ENCODE measurements at places on chromosomes 11 and 22.

DNA sequence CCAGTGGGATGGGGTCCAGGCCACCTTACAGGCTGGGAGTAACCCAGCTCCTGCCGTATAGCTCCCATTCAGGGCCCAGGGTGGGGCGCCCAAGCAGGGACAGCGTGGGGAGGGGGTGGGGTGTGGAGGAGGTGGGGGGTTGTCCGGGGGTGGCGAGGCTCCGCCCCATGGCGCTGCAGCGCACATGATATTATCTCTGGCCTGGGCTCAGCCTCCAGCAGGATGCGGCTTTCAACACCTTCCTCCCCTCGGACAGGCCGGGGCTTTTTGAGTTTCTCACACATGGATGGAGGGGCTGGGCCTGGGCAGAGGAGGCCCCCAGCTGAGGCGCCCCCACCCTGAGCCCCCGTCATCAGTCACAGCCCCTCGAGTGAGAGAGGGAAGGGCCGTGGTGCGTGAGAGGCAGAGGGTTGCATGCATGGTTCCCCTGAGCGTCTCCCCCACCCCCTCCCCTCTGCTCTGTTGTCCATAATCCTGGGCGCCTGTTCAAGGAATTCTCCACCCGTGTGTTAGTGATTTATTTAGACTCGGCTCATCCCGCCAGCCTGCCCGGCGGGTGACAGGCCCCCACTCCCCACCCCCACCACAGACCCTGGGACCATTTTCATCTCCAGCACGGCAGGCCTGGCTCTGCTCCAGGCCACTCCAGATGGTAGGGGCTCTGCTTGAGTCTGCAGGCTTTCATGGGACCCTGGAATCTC, 44.9 kb downstream of the WNT11 start:
- DNase-seq = no peak

DNA sequence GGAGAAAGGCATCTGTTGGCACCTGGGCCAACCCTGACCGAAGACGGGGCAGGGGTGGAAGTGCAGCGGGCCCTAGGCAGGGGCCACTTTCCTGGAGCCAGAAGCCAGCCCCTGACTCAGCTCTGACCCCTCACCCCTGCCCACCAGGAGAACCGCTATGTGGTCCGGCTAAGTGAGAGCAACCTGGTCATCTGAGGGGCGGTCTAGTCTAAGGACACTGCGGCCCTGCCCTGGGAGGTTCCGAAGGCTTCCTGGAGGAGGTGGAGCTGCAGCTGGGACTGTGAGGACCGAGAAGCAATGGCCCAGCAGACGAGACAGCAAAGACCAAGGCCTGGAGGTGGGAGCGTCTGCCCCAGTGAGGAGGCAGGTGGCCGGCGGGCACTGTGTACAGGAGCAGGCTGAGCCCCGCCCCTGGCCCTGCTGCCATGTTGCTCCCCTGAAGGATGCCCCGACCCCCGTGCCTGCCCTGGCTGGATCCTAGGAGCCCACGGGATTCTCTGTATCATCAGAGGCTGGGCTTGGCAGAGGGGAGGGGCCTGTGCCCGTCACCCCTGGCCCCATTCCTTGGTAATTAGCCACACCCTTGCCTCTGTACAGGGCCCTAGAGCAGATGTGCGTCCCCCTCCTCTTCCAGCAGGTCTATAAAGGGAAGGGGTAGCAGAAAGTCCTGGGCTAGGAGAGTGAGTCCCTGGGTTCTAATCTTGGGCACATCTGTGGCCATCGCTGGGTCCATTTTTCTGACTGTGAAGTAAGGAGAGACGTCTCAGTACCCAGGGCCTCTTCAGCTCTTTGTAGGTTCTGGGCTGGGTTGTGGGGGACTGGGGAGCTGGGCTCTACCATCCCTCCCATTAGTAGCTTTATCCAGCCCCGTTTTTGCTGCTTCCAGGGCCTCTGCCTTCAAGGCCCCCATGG, 19.4 kb downstream of the RELT start:
- DNase-seq = no peak

GRCh38 chr11:102010776-102011494, 36.3 kb upstream of the CFAP300 start:
- DNase-seq = no peak

DNA sequence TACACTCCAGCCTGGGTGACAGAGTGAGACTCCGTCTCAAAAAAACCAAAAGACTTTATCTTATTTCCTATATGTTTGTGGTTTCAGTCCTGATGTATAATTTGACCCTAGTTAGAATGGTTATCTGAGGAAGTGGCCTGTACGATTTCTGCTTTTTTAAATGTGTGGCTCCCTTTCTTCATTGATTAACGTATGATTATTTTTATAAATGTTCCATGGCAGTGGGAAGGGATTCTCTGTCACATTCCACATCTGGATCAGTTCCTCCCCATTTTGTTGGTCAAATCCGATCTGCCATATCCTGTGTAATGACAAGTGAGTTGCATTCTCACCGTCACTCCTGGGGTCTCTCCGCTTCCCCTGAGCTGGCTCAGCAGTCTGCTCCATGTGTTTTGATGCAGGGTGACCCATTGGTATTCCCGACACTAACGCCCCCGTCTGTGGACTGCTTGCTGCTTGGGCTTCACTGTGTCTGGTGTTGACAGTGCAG, 20.3 kb downstream of the NEAT1 start:
- DNase-seq = no peak

DNA sequence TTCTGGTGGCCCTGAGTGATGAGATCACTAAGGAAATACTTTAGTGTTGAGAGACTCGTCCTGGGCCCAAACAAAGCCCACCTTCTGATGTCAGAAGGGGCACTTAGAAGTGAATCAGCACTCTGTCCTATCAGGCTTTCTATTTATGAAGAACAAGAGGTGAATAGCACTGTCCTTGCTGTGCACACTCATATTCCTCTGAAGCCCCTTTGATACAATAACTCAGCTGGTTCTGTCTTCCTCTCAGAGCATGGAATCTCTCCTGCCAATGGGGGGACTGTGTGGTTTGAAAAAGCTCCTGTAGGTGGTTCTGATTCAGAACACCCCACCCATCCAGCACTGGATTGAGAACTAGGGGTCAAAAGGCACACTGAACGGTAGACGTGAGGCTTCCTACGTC, 348.1 kb downstream of the ETS1 start:
- no peak for DNase-seq

DNA sequence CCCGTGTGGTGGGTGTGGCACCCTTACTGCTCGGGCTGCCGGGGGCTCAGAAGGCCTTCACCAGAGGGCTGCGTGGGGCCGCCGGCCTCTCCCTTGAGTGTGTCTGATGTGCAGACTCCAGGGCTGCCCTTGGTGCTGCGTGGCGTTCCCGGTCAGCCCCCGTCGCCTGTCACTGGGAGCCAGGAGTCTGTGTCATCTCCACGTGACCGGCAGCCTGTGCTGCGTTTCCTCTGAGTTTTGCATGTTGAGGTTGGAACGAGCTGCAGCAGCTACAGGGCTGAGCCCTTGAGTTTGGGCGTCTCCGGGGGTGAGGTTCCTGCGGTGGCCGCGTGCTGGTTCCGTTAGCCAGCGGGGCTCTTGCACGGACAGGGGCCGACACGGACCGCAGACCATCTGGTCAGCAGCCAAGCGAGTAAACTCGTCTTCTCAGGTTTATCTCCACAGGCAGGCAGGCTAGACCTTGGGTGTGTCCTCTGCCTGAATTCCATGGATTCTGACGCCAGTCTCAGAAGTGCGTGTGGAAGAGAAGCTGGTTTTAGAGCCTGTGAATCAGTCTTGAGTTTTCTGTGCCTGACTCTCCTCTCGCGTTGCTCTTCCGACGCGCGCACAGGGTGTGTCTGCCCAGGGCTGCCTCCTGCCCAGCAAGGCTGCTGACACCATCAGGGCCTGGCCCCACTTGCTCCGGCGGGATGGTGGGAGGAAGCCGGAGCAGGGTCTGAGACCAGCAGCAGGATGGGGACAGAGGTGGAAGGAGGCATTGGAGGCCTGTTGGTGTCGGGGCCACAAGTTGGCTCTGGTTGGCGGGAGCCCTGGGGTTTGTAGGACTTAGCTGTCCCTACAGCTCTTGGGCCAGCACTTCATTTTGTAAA, 10.5 kb downstream of the PTDSS2 start:
- DNase-seq = no peak

DNA sequence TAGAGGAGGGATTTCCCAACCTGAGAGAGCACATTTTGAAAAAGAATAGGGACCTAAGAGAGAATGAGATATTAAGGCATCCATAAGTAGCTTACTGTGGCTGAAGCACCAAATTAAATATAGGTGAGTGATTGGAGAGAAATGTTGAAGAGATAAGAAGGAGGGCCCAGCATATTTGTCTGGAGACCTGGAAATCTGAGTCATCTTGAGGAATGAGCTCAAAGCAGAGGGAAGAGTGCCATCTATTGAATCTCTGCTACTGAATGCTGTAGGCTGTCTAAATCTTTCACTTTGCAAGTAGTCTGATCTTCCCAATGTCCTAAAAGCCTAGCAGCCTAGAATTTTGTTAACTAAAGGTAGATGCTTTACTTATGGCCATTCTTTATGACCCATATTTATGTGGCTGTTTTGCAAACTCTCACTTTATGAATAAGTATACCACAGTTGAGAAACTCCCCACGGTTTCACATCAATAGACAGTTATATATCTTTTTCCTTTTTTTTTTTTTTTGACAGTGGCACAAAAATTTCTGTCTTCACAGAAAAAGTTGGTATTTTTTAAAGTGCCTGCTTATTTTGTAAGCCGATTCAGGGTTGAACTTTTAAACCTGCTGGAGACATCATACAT, 2093.5 kb downstream of the LRRC4C start:
- DNase-seq = no peak
